ENCODE measurements at places on chromosomes 7 and 10.
A peak's percentile ranks its signal among the peaks of the same experiment; 100 is the strongest.

DNA sequence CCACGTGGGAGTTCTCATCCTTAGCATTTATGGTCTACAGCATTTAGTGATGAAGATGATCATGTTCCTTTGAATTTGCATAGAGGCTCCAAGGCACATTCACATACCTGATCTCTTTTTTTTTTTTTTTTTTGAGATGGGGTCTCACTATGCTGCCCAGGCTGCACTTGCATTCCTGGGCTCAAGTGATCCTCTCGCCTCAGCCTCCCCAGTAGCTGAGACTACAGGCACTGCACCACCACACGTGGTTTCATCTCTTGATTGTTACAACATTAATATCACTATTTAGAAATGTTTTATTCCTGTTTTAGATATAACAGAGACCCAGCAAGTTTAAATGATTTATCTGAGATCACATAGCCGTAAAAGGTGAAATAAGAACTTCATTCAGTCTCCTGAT, 13.8 kb downstream of the CDHR3 start:
- DNase-seq, result no peak

- no peak for DNase-seq
Measured at GRCh38 chr7:3957472-3958108, 656.5 kb downstream of the SDK1 start.

- no peak for DNase-seq
Measured at GRCh38 chr7:73612598-73613269, 11.6 kb downstream of the MLXIPL start.

GRCh38 chr10:44557596-44558191, 172.8 kb upstream of the CXCL12 start:
- DNase-seq, result no peak

DNA sequence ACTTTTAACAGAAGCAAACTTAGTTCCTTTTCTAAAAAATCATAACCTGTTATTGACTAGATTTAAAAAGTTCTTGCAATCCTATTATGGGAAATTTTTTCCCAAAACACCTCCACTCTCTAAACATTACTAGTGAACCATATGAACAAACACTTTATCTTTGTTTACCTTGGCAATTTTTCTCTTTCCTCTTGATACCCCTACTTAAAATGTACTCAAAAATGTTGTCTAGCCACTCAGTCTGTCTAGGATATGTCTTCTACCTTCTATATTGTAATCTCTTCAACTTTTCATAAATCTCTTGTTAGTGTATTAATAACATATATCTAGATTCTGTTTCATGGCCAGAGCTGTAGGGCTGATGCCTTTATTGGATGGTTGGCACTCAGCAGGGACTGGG, 630.0 kb upstream of the GRM3 start:
- DNase-seq, result no peak

GRCh38 chr10:7428673-7429350, 18.0 kb upstream of the SFMBT2 start:
- DNase-seq, result no peak

DNA sequence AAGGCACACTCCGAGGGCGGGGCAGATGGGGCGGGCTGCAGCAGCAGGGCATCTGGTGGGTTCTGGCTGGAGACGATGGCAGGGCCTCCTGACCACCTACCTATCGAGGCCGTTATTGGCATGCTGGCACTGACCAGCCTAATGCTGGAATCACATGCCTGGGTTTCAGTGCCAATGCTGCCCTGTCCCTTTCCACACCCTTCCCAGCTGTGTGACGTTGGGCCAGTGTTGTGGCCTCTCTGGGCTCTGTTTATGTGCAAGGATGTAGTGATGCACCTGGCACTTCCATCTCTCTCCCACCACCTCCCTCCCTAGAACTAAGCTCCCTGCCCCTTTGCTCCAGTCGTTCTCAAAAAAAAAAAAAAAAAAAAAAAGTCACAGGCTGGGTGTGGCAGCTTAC, 132.9 kb downstream of the ZMIZ1 start:
- DNase-seq, result no peak

DNA sequence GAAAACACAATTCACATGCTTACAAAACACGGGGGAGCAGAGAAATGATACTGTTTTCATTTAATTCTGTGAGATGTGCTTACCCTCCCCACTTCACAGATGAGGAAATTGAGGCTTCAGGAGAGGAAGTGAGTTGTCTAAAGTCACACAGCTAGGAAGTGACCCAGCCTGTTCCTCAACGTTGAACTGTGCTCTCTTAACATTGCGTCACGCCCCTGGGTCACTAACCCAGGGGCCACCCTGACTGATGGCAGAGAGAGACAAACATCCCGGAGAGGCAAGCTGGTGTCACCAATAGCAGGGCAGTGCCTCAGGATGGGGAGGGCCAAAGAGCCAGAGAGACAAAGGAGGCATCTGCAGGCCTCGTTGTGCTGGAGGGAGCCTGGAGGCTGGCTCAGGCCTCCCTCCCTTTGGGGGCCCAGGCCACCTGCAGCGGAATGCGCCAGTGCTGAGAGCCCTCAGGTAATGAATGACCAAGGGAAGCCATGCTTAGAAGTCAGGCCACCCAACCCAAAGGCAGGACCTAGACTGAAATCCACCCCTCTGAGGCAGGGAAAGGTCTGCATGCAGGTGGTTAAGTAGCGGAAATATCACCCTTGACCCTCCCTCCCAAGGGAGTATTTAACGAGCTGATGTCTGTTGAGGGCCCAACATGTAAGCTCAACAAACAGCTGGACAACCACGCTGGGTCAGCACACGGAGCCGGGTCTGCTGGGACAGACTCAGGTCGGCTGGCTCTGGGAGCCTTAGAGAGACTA, 81.3 kb downstream of the C10orf105 start:
- no peak for DNase-seq

DNA sequence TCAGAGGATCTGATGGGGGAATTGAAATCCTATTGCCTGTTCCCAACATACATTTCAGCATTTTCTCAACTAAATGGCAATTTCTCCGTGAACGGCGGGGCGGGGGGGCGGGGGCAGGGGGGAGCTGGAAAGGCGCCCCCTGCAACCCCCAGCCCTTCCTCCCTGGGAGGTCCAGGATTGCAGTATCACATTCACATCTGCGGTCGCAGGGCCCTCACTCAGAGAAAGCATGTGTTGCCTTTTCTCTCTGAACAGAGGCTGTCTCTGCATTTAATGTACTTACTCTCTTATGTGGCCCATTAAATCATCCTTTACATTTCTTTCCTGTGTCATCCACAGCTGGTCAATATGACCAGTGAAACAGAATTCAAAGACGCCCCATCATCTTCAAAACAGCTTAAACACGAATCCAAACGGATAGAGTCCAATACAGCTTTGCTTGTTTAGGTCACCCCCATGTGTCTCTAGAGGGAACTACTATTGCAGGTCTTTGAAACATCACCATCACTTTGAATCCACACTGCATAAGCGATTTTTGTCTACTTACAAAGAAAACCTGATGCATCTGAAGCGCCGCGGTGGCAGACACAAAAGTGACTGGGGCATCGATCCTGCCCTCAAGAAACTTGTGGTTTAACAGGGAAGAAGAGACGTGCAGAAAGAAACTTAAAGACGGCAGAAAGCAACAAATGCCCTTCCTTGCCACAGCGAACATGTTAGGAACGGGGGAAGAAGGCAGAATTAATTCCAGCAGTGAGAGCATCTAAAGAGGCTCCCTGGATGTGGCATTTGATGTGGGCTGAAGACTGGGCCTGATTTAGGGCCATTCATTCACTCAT, 17.0 kb upstream of the ECHDC3 start:
- peak; percentile 75 for DNase-seq

DNA sequence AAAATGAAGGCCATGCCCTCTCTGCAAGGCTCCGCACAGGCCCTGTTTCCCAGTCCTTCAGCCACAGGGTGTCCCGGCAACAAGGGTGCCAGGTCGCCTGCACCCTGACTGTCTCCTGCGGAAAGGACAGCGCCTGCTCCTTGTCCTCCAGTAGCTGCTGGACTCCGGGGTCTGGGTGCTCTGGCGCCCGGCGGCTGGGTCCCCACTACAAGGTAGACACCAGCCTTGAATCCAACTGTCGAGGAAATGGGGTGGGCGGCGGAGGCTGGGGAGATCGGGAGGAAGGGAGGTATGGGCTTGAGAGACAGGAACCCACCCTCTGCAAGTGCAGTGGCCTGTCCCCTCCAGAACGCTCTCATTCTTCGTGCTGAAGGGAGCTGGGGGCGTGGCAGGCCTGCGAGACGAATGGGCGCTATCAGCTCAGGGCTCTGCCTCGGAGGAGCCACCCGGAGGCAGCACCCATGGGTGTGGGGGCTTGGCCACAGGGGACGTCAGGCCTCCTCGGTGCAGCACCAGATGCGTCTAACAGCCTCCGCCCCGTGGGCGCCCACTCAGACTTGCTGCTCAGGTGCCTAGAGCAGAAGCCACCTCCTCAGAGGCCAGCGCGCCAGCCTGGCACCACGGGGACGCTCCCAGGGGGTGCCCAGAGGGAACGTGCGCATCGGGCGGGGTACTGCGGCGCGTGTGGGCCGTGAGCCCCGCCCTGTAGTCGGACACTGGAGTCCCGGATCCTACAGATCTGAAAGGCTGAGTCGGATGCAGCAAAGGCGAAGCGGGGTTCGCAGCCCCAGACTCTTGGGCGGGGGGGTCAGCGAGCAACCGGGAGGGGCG, 15.6 kb downstream of the ADAM8 start:
- DNase-seq, result peak; percentile 66

- no peak for DNase-seq
Measured at GRCh38 chr7:50614721-50615518, 49.7 kb upstream of the DDC start.

- DNase-seq, result no peak
Measured at GRCh38 chr10:78925275-78925674, 143.5 kb upstream of the ZMIZ1 start.

GRCh38 chr7:13290975-13291374, 603.5 kb downstream of the ARL4A start:
- no peak for DNase-seq

DNA sequence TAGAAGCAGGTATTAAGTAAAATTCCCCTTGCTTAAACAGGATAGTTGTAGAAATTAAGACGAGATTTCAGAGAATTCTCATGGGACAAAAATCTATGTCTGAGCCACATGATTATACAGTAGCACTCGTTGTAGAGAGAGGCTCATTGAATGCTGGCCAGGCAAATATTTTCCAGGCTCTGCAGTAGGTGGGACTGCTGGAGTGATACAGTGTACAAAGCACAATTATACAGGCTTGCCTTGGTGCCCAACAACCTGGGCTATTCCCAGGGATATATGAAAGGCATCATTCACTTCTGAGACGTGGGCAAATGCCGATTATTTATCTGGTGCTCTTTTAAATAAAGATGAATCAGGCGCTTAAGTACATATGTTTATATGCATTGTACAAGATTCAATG, 380.6 kb downstream of the PHTF2 start:
- no peak for DNase-seq

DNA sequence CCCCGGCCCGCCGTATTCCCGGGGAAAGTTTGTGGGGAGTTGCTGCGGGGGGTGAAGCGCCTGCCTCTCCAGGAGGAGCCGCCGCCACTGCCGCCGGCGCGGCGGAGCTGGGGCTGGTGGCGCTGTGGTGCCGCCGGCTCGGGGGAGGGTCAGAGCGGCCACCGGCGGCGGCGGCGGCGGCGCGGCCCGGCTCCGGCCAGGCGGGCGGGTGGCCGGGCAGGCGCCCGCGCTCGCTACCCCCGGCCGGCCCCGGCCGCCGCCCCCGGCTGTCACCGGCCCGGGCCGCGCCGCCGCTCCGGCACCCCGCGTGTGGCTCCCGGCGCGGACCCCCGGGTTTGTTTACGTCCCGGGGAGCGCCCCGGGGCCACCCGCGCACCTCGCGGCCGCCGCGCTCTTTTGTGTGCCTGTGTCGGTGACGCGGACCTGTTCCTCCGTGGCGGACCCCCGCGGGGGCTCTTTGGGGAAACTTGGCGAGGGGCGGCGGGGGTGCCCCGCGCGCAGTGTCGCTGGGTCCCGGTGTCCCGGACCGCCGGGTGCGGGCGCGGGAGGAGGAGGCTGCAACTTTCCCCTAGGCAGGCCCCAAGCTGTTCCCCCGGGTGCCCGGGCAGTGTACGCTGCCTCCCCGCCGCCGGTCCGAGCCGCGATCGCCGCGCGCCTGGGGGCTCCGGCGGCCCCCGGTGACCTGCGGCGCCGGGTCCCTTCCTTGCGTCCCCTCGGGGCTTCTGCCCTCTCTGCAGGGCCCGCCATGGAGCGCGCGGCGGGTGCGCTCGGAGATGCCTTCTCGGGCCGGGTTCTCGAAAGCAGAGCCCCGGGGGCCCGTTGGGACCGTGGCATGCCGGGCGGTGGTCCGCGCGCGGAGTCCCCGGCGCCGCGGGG, 593 bp upstream of the CUX1 start:
- DNase-seq, result peak; percentile 66

GRCh38 chr7:22672846-22673680, 53.9 kb upstream of the IL6 start:
- no peak for DNase-seq

DNA sequence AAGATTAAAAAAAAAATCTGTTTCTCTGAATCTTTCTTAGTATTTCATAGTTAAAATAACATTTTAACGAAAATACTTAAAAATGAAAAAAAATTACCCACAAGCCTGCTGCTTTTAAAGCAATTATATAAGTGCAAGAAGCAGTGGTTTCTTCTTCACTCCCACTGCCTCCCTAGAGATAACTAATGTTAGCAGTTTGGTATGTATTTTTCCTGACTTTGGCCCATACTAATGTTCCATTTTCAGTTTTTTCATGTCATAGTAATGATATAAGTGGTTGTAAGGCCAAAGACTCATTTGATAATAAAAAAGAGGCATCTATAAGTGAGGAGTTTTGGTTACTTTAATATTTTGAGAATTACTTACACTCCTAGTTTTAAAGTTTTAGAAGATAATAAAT, 24.3 kb upstream of the LAMB1 start:
- no peak for DNase-seq

DNA sequence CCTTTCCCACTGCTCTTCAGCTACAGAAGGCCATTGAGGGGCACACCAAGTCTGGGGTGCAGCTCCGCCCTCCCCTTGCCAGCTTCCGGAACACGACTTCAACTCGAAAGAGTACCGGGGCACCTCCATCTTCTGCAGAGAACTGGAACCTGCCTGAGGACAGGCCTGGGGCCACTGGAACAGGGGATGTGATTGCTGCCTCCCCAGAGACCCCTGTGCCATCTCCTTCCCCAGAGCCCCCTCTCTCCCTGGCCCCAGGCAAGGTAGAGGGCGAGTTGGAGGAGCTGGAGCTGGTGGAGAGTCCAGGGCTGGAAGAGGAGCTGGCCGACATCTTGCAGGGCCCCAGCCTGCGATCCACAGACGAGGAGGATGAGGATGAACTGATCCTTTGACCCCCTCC, 10.9 kb downstream of the FAM131B start:
- no peak for DNase-seq

DNA sequence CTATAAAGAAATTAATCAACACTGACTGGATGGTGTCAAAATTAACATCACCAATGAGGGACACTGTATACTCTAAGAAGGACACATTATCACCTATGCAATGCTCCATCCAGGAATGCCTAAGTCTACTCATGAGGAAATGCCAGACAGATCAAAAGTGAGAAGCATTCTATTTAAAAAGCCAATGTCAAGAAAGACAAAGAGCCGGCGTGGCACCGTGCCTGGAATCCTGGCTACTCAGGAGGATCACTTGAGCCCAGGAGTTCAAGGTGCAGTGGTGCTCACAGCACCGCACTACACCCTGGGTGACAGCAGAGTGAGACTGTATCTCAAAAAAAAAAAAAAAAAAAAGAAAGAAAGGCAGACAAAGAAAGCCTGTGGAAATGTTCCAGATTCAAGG, 45.5 kb upstream of the ANAPC16 start:
- no peak for DNase-seq

GRCh38 chr10:77949167-77949566, 22.6 kb upstream of the DLG5 start:
- DNase-seq, result peak; percentile 42

- no peak for DNase-seq
Measured at GRCh38 chr7:34734771-34735170, 76.8 kb downstream of the NPSR1 start.
